ENCODE measurements at places on chromosomes 3 and 15. TPM values are rescaled to one million over a fixed set of nuclear protein-coding genes. Genes with fewer than 3 reads are reported as not detected.

DNA sequence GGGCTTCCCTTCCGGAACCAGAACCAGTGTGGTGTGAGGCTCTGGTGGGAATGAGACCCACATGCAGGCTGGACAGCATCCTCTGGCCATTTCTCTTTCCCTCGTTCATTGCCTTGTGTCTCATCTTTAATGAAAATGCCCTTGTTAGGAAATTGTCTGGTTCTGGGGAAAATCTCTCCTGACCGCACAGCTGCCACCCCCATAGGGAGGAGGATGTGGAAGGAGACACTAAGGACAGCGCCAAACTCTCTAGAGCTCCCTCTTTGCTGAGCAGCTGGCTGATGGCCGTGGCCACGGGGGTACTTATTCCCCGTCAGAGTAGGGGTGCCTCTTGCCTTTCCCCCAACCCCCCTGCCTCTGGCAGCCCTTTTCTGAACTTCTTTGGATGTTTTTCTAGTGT, 297.6 kb upstream of the C2CD4B start:
- no peaks in the 10 kb centered on the region for H3K4me1 ChIP-seq
- peaks cover 7% of the 10 kb centered on the region for H3K27me3 ChIP-seq
- H3K27ac ChIP-seq: no peak overlapping the region
- no peak overlapping the region for H3K4me3 ChIP-seq

DNA sequence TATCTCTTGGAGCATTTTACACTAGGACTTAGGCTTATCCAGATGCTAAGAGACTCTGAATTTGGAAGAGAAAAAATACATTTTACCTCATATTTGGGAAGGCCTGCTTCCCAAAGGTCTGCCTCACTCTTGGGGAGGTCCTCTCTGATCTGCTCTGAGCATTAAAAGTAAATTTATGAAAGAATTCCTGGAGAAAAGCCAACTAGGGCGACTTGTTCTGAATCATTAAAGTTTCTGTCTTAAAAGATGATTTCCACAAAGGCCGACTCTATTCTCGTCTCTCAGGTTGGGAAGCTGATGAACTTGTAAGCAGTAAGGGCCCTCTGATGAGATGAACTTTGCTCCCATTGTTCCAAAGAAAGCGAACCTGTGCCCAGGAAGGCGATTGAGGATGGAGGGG, 48.7 kb upstream of the HES1 start:
- no peak for DNase-seq
- peaks cover 4% of the 10 kb centered on the region for H3K4me1 ChIP-seq
- H3K27me3 ChIP-seq: no peaks in the 10 kb centered on the region
- H3K27ac ChIP-seq: no peak overlapping the region
- no peaks in the 10 kb centered on the region for H3K36me3 ChIP-seq

DNA sequence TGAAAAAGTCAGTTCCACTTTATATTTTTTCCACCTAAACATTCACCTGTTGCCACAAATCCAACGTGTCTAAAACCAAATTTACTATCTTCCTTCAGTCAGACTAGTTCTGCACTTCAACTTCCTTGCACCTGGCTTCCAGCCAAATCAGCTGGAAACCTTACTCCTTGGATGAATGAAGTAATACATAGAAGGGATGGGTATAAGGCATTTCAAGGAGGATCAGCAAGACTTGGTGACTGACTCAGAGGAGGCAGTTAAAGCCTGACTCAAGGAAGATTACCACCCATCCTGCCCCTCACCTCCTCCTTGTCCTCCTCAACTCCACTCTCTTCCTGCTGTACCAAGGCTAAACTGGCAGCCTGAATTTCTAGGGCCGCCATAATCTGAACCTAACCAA, 37.1 kb downstream of the QTRT2 start:
- no peak overlapping the region for H3K4me3 ChIP-seq
- no peak for DNase-seq
- H3K36me3 ChIP-seq: no peaks in the 10 kb centered on the region
- H3K27me3 ChIP-seq: no peaks in the 10 kb centered on the region

GRCh38 chr3:23256741-23257435, 53.8 kb downstream of the UBE2E2 start:
- peaks cover 41% of the 10 kb centered on the region for H3K4me1 ChIP-seq
- no peak overlapping the region for H3K27ac ChIP-seq
- H3K27me3 ChIP-seq: no peaks in the 10 kb centered on the region

DNA sequence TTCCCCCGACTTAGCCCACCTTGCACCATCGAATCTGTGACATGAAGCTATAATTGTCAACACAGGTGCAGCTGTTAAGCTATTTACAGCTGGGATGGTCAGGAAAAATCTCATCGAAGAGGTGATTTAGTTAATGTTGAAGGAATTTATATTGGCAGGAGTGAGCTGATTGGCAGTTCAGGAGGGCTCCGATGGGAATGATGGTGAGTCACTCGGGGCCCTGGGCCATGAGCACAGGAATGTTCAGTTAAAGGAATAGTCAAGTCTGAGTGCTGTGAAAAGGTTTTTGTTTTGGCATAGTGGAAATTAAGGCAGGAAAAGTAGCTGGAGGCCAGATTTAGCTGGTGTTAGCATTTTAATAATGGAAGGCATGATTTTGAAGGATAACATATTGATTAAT, 95.7 kb downstream of the OXSM start:
- no peak overlapping the region for H3K27ac ChIP-seq
- H3K4me3 ChIP-seq: no peak overlapping the region
- H3K4me1 ChIP-seq: no peaks in the 10 kb centered on the region
- DNase-seq: no peak

DNA sequence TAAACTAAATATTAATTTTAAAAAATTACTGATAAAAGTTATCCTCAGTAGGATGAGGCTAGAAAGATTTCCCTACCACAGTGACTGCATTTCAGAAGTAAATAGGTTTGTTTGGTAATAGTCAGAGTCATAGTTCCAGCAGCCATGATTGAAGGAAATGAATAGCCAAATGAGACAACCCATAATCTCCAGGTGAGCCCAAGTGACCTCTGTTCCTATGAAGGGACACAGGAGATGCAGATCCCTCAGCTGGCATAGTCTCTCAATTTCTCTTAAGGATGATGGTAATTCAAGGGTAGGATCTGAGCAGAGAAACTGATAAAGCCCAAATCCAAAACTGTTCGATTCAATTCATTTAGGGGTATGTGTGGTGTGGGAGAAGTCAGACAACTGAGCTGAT, 461.8 kb downstream of the RAP2B start:
- H3K27me3 ChIP-seq: no peaks in the 10 kb centered on the region
- DNase-seq: no peak
- H3K36me3 ChIP-seq: no peaks in the 10 kb centered on the region
- H3K27ac ChIP-seq: peak overlapping the region; percentile 93
- H3K4me3 ChIP-seq: peak overlapping the region; percentile 24

Gene PLD1
- polyA plus RNA-seq: not detected

- H3K27me3 ChIP-seq: no peaks in the 10 kb centered on the region
- H3K4me3 ChIP-seq: no peak overlapping the region
- peaks cover 19% of the 10 kb centered on the region for H3K36me3 ChIP-seq
- peak overlapping the region; percentile 57 for H3K27ac ChIP-seq
- DNase-seq: peak; percentile 27
- peaks cover 11% of the 10 kb centered on the region for H3K4me1 ChIP-seq
Measured at GRCh38 chr3:30319713-30320112, 286.7 kb upstream of the TGFBR2 start.

Gene VGLL3
- polyA plus RNA-seq: not detected

GRCh38 chr15:91921843-91922198, 68.3 kb downstream of the SLCO3A1 start:
- H3K4me1 ChIP-seq: peaks cover 17% of the 10 kb centered on the region
- DNase-seq: no peak
- H3K27ac ChIP-seq: no peak overlapping the region
- H3K36me3 ChIP-seq: peaks cover 6% of the 10 kb centered on the region

Gene SLC26A6
- 3.5 TPM for polyA plus RNA-seq

GRCh38 chr15:48717458-48717857, 71.9 kb upstream of the FBN1 start:
- no peak overlapping the region for H3K4me3 ChIP-seq
- no peaks in the 10 kb centered on the region for H3K27me3 ChIP-seq
- H3K36me3 ChIP-seq: peaks cover 6% of the 10 kb centered on the region

DNA sequence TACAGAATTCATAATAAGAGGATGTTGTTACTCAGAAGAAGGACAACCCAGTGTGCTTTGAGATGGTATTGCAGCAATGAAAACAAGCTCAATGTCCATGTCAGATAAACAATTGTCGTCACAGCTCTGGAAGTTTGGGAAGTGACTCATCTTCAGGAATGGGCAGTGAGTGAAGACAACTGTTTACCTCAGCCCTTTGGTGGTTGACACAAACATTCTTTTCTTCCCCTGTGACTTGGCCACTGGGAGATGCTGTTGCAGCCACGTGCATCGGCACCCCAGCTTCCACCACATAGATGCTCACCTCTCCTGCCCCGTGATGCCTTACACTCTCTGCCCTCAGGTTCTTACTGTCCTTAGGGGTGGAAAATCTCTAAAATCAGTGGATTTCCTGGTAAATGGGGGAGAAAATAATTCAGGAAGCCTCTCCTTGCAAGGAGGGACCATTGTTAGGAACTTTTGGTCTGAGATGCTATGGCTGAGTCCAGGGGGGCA, 114.1 kb upstream of the GALNT15 start:
- H3K4me1 ChIP-seq: no peaks in the 10 kb centered on the region
- H3K36me3 ChIP-seq: no peaks in the 10 kb centered on the region
- H3K27ac ChIP-seq: no peak overlapping the region
- no peak overlapping the region for H3K4me3 ChIP-seq
- no peak for DNase-seq
- H3K27me3 ChIP-seq: peaks cover 5% of the 10 kb centered on the region

Gene OSTN
- not detected for polyA plus RNA-seq

- no peaks in the 10 kb centered on the region for H3K27me3 ChIP-seq
- H3K36me3 ChIP-seq: no peaks in the 10 kb centered on the region
- no peaks in the 10 kb centered on the region for H3K4me1 ChIP-seq
- no peak for DNase-seq
Measured at GRCh38 chr3:142850395-142851023, 38.4 kb downstream of the PCOLCE2 start.

DNA sequence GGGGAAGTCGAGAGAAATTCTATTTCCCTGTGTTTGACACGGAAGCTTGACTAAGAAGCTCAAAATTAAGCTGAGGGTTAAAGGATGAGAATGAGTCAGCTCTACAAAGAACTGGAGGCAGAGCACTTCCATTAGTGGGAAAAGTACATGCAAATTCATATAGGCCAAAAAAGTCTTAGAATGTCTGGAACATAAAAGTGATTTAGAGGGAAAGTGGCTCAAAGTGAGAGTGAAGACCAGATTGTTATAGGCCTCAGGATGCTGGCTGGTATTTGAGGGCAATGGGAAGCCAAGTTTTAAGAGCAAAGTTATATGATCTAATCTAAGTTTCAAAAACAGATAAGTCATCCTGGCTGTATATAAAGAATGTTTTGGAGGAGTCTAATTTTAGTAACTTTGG, 857.3 kb downstream of the NAALADL2 start:
- H3K36me3 ChIP-seq: no peaks in the 10 kb centered on the region
- no peak overlapping the region for H3K4me3 ChIP-seq
- no peaks in the 10 kb centered on the region for H3K4me1 ChIP-seq
- no peak for DNase-seq

DNA sequence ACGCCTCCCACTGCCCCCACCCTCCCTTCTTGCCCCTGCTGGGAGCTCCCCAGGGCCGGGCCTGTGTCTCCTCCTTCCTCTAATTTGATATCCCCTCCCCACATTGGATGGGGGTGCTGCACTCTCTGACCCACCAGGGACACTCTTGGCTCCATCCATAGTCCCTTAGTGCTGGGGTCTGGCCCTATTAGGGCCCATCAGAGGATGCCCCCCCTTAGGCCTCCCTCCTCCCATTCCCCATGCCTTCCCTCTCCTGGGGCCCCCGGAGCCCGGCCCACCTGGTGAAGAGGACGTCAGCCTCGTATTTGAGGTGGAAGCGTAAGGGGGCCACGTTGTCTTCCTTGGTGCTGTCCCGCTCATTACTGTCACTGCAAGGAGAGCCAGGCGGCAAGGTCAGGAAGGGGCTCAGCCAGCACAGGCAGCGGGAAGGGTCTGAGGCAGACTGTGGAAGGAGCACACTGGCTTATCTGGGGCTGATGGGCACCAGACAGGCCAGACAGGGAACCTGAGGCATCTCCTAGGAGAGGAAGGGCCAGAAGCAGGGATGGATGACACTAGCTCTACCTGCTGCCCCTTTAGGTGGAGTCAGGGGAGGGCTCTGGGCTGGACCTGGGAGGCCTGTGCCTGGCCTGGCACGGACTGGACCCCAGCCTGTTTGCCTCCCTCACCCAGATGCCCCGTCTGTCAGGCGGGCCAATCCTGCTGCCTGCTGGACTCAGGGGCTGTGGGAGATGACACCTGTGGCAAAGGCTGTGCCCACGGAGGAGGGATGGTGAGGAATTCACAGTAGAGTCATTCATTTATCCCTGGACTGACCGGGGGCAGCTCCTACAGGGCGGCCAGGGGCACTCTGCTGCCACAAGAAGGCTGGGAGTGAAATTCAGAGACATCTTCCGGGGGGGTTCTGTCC, 36.2 kb downstream of the FEM1B start:
- H3K27ac ChIP-seq: no peak overlapping the region
- H3K36me3 ChIP-seq: no peaks in the 10 kb centered on the region
- peaks cover 3% of the 10 kb centered on the region for H3K27me3 ChIP-seq
- H3K4me1 ChIP-seq: no peaks in the 10 kb centered on the region
- DNase-seq: no peak

- H3K36me3 ChIP-seq: peaks cover 22% of the 10 kb centered on the region
- H3K27ac ChIP-seq: no peak overlapping the region
- H3K4me3 ChIP-seq: no peak overlapping the region
- H3K27me3 ChIP-seq: no peaks in the 10 kb centered on the region
Measured at GRCh38 chr3:58059349-58060321, 51.4 kb downstream of the FLNB start.

DNA sequence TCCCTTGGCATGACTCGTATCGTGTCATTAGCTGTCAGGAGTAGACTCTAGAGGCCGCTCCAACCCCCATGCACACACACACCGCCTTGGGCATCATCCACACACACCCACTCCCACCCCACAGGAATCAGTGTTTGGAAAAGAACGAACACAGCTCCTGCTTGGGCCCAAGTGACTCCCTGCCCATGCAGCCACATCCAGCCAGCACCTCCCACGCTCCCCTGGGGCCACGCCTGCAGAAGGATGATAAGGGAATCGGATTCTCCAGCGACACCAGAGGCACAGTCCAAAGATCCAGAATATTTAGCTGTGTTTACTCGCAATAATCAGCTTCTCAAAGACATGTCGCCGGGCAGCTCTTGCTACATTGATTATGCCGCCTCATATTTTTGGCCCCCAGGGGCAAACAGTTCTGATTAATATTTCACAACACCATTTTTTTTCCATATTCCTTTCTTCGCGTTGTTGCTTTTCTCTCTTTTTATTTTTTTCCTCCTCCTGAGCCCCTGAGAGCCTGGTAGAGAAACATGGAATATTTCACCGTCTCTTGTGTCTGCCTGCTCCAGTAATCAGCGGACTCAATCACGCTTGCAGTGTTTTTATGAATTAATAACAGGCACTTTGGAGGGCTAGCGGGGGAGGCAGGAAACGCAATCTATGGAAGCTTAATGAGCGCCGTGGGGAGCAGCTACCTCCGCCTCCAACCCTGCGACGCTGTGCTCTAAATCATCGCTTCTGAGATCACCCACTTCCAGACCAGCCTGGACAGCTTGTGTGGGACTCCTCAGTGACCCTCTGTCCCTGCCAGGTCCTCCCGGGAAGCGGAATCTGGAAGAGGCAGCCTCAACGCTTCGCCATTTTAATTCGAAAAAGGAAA, 221.4 kb downstream of the TLE3 start:
- no peak overlapping the region for H3K27ac ChIP-seq
- H3K4me3 ChIP-seq: no peak overlapping the region
- H3K36me3 ChIP-seq: peaks cover 2% of the 10 kb centered on the region
- H3K27me3 ChIP-seq: no peaks in the 10 kb centered on the region
- no peak for DNase-seq
